Stimulated activated CD4-positive, alpha-beta T cell treated with anti-CD3 and anti-CD28 coated beads, TNF-alpha, amount 100 ng/mL, for 1 hour (primary cell): ENCODE measurements at places on chromosomes 3 and 15.

DNA sequence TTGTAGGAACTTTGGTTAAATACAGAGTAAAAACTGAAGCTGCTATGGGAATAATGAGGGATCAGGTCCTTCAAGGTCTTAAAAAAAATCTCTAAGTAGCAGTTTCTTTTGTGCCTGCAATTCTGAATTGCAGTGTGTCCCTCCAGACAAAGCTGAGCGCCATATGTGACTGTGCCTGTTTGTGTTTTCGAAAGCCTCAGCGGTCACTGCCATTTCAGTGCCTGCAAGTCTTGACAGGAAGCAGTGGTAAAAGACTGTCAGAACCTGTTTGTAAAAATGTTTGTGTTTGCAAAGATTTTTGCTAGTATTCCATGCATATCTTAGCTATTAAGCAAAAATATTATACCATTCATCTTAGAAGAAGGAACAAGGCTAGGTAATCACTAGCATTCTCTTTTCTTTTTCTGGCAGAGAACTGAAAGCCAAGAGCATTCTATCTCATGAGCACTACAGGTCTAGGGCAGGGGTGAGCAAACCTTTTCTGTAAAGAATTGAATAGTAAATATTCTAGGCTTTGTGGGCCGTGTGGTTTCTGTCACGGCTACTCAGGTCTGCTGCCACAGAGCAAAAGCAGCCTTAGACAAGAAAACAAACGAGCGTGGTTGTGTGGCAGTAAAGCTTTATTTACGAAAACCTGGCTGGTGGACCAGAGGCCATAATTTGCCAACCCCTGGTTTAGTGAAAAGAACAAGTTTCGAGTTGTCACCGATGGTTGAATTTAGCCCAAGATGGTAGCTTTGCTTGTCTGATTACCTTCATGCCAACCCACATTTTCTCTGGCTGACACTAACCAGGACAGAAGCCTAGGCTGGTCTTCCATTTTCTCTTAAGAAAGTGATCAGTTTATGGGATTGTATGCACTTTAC, 134.4 kb downstream of the CACNA1D start:
- DNase-seq, result no peak

DNA sequence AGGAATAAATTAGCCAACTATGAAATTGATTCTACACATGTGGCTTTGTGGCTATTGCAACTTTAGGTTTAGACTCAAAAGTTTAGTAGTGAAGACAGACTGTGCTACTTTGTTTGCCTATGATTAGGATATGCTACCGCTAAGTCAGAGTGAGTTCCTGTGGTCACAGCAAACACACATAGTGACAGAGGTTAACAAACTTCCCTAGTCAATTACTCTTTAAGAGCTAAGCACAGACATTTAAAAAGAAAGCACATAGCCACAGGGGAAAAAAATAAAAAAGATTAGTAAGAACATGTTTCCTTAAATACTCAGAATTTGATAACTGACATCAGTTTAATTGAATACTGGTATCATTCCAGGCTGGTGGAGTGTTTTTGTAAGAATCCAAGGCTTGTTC, 207.1 kb downstream of the GBE1 start:
- no peak for DNase-seq

DNA sequence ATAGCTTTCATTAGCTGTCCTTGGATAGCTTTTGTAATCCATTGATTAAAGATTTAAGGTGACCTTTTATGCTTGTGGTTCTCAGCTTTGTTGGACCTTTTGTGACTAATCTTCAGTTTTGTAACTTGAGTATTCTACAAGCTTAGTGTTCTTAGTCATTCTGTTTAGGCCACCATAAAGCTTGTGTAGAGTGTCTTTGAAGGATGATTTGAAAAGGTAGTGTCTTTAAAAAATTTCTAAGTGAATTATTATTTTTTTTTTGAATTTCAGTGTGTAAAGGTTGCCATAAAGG, 7.5 kb downstream of the MORF4L1 start:
- no peak for DNase-seq

DNA sequence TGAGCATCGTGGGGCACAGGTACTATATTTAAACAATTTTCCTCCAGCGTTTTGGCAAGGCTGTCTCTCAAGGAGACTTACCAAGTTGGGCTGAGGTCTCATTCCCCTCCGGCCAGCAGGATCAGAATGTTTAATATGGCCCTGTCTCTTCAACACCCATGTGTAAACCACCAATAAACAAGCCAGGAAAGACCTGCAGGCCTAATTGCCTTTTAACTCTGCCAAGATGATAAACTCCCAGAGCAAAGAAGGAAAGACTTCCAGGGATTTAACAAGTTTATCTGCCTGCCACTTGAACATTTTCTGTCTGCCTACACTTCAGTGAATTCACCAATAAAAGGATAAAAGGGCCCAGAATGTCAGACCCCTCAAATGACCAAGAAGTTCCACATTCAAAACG, 130.3 kb upstream of the WNT5A start:
- no peak for DNase-seq

- DNase-seq, result no peak
Observed at GRCh38 chr3:27560484-27561056, 76.4 kb upstream of the SLC4A7 start.

DNA sequence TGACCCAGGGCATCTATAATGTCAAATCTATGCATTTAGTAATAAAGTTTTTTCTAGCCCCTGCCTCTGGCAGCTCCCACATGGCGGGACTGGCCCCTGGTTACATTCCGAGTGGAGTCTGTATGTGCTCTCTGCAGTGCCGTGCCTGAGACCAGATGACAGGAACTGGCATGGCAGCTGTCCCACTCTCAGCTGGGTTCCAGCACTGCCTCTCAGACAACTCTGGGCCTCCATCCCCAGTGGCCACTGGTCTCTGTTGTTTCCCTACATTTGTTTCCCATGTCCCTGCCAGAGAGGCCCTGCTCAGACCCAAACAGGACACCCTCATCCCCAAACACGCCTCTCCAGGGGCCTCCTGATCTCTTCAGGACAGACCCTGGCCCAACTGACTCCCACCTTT, 109.3 kb downstream of the OCA2 start:
- DNase-seq, result no peak

- DNase-seq, result no peak
Observed at GRCh38 chr3:168981396-168981795, 682.1 kb downstream of the MECOM start.

- DNase-seq, result no peak
Observed at GRCh38 chr15:73560501-73561117, 72.6 kb downstream of the NPTN start.

GRCh38 chr3:47001731-47002170, 22.3 kb downstream of the NBEAL2 start:
- no peak for DNase-seq

DNA sequence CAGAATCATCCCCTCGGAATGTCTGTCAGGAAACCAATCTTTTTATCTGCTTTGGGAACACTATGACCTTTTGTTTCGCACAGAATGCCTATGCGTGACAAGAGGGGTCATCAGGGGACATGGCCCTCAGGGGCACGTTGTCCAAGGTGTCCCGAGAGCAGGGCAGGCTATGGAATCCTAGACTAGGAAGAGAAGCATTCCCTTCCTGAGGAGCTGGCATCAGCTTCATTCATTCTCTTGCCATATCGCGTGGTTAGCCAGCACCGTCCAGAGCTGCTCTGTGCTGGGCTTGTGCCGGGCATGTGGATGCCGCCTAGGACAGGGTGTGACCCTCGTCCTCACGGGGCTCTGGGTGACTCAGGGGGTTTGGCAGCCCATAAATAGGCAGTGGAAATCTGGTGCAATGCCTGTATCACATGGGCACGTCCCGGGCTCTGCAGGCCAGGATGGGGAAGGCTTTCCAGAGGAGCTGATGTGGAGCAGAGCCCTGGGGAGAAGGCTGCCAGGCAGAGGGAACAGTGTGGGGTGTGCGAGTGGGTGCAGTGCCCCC, 117.8 kb downstream of the TMEM266 start:
- DNase-seq, result no peak

GRCh38 chr15:24955531-24955921, 739 bp downstream of the SNRPN start:
- DNase-seq, result peak; percentile 2
